Fibroblast of lung (primary cell): ENCODE measurements at places on chromosomes 3 and 15.
A peak's percentile ranks its signal among the peaks of the same experiment; 100 is the strongest.

- peak; percentile 18 for DNase-seq
- no peaks in the 10 kb centered on the region for H3K27me3 ChIP-seq
- H3K36me3 ChIP-seq, result no peaks in the 10 kb centered on the region
- no peak overlapping the region for H3K4me3 ChIP-seq
- no peak overlapping the region for H3K27ac ChIP-seq
These were observed 22.7 kb upstream of the IREB2 start for GRCh38 chr15:78415284-78415683.

DNA sequence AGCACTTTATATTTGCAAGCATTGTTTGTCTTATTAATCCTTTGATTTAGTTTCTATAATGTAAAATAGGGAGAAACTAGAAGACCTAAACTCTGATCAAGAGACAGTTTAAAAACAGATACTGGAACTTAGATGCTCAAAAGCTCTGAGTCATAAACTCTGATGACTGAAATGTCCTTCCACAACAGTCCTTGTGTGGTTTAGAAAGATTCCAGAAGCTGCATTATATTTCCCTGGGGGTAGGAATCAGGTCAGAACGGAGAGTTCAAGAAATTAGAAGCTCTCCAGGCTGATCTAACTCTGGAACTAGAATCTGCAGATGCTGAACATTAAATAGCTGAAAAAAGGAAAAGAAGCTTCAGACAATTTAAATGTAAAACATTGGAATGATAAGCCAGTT is 18.3 kb upstream of the ONECUT1 start:
- H3K4me3 ChIP-seq, result no peak overlapping the region
- H3K27me3 ChIP-seq, result peaks cover 29% of the 10 kb centered on the region
- H3K4me1 ChIP-seq, result no peaks in the 10 kb centered on the region
- no peak for DNase-seq

- no peak overlapping the region for H3K27ac ChIP-seq
- no peak overlapping the region for H3K4me3 ChIP-seq
- peaks cover 30% of the 10 kb centered on the region for H3K4me1 ChIP-seq
- H3K36me3 ChIP-seq, result no peaks in the 10 kb centered on the region
- H3K27me3 ChIP-seq, result no peaks in the 10 kb centered on the region
These were observed 15.2 kb downstream of the CORO2B start for GRCh38 chr15:68593828-68594532.

- H3K27ac ChIP-seq, result peak overlapping the region; percentile 80
- DNase-seq, result peak; percentile 62
- no peaks in the 10 kb centered on the region for H3K27me3 ChIP-seq
- peak overlapping the region; percentile 74 for H3K4me3 ChIP-seq
- H3K36me3 ChIP-seq, result no peaks in the 10 kb centered on the region
- no peaks in the 10 kb centered on the region for H3K4me1 ChIP-seq
These were observed 694 bp upstream of the EEFSEC start for GRCh38 chr3:128152419-128153155.
